ENCODE measurements at places on chromosomes 6 and 20.

GRCh38 chr6:154301839-154302752 lies 54.5 kb downstream of the IPCEF1 start:
- no peak for DNase-seq

DNA sequence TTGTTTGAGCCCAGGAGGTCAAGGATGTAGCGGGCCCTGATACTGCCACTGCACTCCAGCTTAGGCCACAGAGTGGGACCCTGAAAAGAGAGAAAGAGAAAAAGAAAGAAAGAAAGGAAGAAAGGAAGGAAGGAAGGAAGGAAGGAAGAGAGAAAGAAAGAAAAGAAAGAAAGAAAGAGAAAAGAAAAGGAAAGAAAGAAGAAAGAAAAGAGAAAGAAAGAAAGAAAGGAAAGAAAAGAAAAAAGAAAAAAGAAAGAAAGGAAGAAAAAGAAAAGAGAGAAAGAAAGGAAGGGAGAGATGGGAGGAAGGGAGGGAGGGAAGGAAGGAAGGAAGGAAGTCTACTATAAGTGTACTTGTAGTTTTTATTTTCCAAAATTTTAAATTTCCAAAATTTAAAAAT lies 42.2 kb upstream of the AKAP12 start:
- no peak for DNase-seq

GRCh38 chr6:5305968-5306626 lies 44.8 kb downstream of the FARS2 start:
- no peak for DNase-seq

- DNase-seq, result peak; percentile 73
These were observed 586 bp upstream of the NQO2 start for GRCh38 chr6:2998998-2999617.

- DNase-seq, result no peak
These were observed 33.4 kb upstream of the GCNT2 start for GRCh38 chr6:10487668-10488327.

- DNase-seq, result no peak
These were observed 2.0 kb downstream of the TSHZ2 start for GRCh38 chr20:52974179-52974594.

DNA sequence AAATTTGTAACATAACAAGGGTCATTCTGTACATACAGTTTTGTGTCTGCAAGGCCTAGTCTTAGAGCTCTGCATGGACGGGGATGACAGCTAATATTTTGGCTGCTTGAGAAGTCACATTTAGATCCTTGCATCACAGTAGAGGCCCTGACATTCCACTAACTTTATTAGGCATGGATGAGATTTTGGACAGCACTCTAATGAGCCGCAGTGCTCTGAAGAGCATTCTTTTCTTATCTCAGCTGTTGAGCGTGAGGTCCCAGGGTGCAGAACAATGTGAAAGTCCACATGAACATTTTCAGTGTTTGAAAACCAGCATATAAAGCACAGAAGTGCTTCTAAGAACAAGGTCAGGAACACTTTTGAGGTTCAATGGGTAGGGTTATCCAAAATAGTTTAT lies 58.9 kb downstream of the IPCEF1 start:
- no peak for DNase-seq

All from AG09309 (cell line).